ENCODE measurements at places on chromosomes 2 and 18.
A peak's percentile ranks its signal among the peaks of the same experiment; 100 is the strongest.

GRCh38 chr18:47204908-47205522 lies 28.9 kb upstream of the IER3IP1 start:
- DNase-seq = peak; percentile 2

DNA sequence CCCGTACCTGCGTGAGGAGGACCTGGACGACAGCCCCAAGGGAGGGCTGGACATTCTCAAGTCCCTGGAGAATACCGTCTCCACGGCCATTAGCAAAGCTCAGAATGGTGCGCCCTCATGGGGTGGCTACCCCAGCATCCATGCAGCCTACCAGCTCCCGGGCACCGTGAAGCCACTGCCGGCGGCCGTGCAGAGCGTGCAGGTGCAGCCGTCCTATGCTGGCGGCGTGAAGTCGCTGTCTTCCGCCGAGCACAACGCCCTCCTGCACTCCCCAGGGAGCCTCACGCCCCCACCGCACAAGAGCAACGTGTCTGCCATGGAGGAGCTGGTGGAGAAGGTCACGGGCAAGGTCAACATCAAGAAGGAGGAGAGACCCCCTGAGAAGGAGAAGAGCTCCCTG lies 76.4 kb downstream of the TSHZ1 start:
- DNase-seq = no peak

GRCh38 chr2:146295080-146295670 lies 1549.7 kb upstream of the ACVR2A start:
- peak; percentile 68 for DNase-seq

GRCh38 chr2:56001947-56002346 lies 78.4 kb upstream of the EFEMP1 start:
- no peak for DNase-seq

GRCh38 chr2:217539126-217539525 lies 463.7 kb downstream of the TNS1 start:
- DNase-seq = no peak

- DNase-seq = no peak
These were observed 18.6 kb downstream of the PPM1B start for GRCh38 chr2:44187251-44187650.

DNA sequence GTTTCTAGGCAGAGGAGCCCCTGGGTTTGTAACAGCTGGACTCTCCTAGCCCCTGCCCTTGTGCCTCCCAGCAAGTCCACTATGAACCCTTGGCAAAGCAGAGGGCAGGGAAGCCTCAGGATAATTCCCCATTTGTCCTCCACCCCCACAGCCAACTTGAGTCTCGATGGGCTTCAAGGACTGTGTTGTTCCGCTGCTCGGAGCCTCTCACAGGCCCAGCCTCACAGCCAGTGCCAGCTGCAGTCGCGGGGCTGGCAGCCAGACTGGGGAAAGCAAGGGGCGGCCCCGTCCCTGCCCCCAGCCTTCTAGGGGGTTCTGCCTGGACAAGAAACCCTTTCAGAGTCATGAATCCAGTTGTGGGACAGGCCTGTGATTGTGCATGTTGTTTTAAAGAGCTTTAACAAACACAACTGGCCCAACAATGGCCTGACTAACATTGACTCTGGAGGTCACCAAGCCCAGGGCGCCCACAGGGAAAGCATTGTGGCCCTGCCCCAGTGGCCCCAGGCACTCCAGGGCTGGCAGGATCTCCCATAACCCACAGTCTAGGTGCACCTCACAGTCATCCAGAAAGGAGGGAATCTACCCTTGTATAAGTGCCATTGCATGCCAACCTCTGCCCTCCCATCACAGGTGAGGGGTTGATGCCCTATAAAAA lies 71.8 kb upstream of the DAPL1 start:
- no peak for DNase-seq

GRCh38 chr2:97654791-97655190 lies 8.9 kb downstream of the COX5B start:
- no peak for DNase-seq

DNA sequence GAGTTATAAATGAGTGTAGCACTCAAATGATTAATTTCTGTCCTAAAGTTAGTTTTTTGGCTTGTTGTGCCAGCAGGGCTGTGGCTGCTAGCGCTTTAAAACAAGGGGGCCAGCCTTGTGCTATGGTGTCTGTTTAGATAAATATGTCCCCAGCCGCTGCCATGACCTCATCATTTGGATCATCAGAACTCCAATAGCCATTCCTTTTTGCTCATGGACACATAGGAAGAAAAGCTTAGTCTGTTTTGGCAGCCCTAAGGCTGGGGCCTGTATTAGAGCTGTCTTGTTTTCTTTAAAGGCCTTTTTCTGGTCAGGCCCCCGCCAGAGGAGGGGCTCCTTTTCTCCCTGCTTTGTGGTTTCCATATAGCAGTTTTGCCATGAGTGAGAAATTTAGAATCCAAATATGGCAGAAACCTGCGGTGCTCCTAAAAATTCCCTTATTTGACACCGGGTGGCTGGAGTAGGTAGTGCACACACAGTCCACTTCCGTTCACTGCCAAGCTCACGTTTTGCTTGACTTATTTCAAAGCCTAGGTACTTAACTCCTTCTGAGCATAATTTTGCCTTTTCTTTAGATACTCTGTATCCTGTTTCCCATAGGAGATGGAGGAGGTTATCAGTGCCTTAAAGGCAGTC lies 60.4 kb upstream of the SLC35G4 start:
- no peak for DNase-seq

- peak; percentile 80 for DNase-seq
These were observed 13.9 kb downstream of the UBE2F start for GRCh38 chr2:237980751-237981150.

GRCh38 chr2:33426666-33427231 lies 49.7 kb upstream of the RASGRP3 start:
- no peak for DNase-seq

DNA sequence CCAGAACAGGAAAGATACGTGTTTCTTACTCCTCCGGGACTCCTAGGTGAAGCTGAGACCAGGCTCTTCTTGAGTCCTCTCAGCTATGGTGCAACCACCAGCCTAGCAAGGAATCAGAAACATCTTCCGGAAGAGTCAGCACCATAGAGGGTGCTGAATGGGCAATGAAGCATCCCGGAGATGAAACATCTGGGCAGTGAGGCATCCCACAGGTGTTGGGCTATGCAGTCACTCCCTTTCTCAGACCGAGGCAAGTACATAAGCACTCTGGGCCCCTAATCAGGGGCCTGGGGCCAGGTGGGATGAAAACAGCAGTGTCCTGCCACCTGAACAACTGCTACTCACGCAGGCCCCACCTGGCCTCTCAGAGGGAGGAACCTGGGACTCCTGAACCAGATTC lies 1.4 kb upstream of the CAPN10 start:
- no peak for DNase-seq

- no peak for DNase-seq
These were observed 38.4 kb upstream of the STAT4 start for GRCh38 chr2:191189112-191189635.

- DNase-seq = no peak
These were observed 199.4 kb downstream of the SPP2 start for GRCh38 chr2:234249873-234250272.

DNA sequence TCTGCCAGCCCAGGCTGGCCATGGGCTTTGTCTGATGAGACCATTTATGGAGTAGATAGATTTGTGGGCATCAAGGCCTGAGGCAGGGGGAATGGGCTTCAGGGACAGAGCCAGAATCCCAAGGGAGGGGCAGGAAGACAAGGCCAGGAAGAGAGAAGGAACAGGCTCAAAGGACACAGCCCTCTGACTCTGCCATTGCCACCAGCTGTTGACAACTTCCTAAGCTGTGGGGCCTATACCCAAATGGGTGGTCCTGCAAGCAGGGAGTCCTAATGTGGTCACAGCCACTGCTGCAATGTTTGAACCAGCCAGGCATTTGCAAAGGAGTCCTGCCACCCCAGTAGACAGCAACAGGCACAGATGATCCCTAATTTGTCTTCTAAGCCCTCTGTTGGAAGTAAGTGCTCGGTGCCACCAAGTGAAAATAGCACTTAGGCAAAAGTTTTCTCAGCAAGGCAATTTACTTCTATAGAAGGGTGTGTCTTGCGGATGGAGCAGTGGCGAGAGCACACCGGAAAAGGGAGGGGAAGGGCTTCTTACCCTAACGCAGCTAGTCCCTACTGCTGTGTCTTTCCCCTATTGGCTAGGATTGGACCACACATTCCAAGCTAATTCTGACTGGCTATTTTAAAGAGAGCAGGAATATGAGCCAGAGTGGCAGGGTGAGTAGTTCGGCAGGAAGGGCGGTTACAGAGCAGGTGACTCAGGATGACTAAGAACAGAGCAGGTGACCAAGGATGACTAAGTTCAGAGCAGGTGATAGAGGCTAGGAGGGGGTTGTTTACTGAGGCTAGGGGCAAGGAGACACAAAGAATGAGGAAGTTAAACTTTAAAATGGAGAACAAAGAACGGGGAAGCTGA lies 47.2 kb downstream of the C1QL2 start:
- DNase-seq = peak; percentile 59

DNA sequence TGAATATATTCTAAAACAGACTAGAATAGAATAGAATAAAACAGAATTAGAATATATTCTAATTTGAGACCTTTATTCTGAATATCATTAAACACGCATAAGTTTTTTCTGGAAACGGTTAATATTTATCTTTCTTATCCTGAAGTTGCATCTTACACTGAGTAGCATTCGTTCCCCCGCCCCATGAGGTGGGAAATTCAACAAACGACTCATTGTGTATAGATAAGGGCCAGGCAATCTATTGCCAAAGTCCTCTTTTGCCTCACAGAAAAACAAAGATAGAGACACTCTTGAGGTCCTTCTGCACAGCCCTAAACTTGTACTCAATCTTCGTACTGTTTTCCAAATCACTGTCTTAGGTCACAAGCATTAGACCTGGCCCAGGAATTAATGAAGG lies 98.1 kb downstream of the COL6A3 start:
- DNase-seq = no peak

DNA sequence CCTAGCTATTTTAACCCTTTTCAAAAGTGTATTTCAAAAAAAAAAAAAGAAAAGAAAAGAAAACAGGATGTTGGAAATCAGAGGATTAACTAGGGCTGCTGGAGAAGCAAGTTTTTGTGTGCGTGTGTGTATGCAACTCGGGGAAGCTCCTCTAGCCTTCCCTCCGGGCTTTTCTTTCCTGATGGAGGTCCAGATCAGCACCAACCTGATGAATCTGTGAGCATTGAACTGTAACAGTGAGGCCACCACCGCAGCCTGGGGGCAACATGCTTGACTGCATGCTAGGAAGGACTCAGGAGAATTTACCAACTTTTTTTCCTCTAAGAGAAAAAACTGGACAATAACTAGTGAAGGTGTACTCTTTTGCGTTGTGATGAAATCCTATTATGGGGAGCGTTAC lies 2.3 kb downstream of the OBSL1 start:
- DNase-seq = no peak

GRCh38 chr2:98474979-98475632 lies 30.4 kb downstream of the INPP4A start:
- DNase-seq = no peak

GRCh38 chr2:190571686-190572085 lies 37.2 kb upstream of the NEMP2 start:
- no peak for DNase-seq

DNA sequence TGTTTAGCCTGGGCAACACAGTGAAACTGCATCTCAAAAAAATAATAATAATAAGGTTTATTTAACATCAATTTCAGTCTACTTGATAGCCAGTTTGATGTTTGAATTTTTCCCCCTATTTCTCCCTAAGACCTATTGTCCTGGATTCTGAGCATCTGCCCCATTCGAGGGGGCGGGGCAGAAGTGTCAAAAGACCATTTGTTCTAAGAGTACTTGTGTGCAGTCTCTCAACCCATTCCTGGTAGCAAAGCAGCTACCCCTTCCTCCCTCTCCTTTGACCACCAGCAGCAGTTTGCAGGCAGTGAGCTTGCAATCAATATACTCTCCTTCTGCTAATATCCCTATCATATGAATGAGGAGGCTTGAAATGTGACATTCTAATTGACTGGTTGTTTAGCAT lies 71.9 kb downstream of the VWC2L start:
- DNase-seq = no peak

GRCh38 chr2:101638817-101639605 lies 58.5 kb upstream of the MAP4K4 start:
- no peak for DNase-seq

- DNase-seq = no peak
These were observed 646 bp downstream of the PHLPP1 start for GRCh38 chr18:62715759-62716615.

DNA sequence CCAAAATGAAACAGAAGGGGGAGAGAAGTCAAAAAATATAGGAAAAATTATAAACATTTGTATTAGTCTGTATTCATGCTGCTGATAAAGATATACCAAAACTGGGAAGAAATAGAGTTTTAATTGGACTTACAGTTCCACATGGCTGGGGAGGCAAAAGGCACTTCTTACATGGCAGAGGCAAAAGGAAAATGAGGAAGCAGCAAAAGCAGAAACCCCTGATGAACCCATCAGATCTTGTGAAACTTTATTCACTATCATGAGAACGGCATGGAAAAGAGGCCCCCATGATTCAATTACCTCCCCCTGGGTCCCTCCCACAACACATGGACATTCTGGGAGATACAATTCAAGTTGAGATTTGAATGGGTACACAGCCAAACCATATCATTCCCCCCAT lies 79.1 kb downstream of the ZRANB3 start:
- no peak for DNase-seq

All from MV-4-11 (cell line).